ENCODE measurements at places on chromosomes 3 and 15.
A peak's percentile ranks its signal among the peaks of the same experiment; 100 is the strongest.

DNA sequence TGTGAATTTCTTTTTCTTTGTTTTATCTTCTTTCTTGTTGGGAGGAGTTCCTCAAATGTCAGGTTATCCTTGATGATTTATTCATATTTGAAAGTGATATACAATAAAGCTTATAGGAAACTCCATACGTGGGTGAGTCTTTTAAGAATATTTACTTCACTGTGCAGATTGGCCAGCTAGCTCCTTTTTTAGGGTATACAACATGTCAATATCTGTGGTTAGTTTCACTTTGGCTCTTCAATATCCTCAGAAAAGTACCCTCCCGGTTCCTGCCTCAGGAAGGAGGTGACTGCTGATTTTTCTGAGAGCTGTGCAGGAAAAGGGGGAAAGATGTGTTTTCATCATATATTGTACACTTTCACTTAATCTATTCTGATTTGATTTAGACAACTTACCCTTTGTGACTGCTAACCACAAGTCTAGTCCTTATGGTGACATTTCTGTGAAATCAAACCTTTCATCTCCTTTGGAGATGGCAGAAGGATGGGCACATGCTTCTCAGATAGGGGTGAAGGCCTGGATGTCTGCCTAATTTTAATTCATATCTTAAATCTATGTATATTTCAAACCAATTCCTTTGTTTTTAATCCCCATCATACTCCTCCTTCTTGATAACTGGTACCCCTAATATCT, 98.2 kb upstream of the NECTIN3 start:
- DNase-seq, result no peak

DNA sequence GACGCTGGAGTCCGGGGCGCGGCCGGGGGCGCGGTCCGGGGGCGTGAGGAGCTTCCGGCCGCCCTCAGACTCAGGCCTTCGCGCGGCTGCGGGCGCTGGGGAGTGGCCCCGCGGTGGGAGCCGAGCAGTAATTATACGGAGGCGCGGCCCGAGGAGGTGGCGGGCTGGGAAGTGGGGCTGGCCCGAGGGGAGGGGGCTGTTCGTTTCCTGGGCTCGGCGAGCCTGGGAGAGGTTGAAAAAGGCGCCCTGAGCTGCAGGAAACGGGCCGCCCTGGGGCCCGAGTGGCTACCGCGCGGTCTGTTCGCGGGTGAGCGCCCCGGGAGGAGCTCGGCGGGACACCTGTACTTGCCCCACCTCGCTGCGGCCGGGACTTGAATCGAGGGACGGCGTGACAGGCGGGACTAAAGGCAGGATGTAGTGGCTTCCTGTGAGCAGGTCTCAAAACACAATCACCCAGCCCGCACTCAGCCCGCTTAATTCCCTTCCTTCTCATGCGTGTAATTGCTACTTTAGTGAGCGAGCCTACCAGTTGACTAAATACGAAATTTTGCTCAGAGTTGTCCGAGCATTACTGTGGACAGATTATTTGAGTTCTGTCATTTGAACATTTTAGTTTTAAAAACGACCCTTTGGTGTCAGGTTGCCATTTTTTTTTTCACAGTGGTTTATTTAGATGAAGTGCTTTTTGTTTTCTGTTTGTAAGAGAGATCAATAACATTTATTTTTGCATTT, 860 bp downstream of the RASA2 start:
- peak; percentile 65 for DNase-seq

DNA sequence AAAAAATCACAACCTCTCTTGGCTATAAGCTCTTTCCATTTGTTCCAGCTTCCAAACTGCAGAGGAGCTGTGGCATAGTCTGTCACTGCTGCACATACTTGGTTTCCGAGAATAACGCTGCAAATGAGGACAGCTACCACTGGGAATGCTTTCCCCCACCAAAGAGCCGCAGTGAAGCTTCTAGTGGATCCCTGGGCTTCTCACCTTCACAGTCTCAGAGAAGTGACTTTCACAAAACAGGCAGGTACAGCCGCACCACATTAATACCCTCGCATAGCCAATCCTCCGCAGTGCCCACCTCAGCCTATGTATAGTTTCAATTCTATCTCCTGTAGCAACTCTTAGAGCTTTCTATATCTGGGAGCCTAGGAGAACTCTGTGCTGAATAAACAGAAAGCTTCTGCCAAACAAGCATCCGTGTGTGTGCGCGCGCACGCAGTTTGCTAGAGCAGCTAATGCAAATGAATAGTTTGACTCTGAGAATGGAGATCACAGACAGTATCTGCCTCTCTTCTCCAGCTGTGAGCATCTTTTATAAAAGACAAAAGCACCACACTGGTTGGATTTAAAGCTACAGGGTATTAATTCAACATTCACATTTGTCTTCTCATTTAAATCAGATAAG, 81.9 kb upstream of the PLXND1 start:
- DNase-seq, result no peak

- DNase-seq, result no peak
Observed at GRCh38 chr3:45565342-45565741, 29.2 kb upstream of the LIMD1 start.

DNA sequence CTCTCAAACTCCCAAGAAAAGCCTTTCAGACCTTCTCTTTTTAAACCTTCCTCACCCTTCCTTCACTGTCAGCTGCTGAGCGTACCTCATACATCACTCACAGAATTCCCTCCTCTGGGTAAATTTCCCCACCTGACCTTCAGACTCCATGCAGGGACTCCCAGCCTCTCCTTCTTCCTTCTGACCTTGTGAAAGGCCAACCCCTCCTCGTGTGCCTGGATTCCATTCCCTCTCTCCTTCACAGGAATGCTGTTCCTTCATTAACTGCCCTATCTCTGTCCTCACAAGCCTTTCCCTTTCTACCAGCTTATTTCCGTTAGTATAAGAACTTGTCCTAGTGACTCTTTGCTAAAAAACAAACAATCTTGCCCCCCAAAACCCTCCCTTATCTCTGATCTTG, 69.7 kb upstream of the MME start:
- no peak for DNase-seq

- DNase-seq, result no peak
Observed at GRCh38 chr3:59573911-59574310, 524.1 kb upstream of the CFAP20DC start.

- DNase-seq, result no peak
Observed at GRCh38 chr15:99509686-99510461, 55.9 kb upstream of the MEF2A start.

DNA sequence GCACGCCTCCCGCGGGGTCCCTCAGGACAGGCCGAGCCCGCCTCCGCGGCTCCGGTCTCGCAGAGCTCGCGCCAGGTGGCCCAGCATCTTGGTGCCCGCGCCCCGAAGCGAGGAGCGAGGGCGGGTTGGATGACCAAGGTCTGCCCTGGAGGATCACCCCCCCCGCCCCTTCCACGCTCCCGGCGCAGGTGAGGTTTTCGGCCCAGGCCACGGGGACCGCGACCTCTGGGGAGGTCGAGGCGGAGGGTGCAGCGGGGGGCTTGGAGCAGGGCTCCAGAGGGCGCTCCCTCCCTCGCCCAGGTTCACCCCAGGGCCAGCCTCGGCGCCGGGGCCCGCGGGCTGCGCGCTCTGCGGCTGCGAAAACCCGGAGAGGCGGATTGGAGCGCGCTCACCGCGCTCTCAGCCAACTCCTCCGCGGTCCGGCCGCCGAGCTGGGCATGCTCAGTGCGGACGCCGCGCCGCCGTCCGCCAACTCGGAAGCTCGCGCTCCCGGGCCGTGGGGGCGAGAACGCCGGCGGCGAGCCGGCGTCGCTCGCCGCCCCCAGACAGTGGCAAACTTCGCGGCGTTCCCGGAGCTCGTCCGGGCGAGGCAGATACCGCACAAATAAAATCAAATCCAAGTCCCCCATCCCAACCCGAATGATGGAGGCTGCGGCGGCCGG, at the start of gene MED12L:
TSS of gene MED12L (plus strand) at position 438 of the 662 bp plus-strand sequence. CDS start 1,263 bp downstream, outside the sequence.
- no peak for DNase-seq

GRCh38 chr15:43538091-43538490, 20.7 kb downstream of the MAP1A start:
- no peak for DNase-seq

DNA sequence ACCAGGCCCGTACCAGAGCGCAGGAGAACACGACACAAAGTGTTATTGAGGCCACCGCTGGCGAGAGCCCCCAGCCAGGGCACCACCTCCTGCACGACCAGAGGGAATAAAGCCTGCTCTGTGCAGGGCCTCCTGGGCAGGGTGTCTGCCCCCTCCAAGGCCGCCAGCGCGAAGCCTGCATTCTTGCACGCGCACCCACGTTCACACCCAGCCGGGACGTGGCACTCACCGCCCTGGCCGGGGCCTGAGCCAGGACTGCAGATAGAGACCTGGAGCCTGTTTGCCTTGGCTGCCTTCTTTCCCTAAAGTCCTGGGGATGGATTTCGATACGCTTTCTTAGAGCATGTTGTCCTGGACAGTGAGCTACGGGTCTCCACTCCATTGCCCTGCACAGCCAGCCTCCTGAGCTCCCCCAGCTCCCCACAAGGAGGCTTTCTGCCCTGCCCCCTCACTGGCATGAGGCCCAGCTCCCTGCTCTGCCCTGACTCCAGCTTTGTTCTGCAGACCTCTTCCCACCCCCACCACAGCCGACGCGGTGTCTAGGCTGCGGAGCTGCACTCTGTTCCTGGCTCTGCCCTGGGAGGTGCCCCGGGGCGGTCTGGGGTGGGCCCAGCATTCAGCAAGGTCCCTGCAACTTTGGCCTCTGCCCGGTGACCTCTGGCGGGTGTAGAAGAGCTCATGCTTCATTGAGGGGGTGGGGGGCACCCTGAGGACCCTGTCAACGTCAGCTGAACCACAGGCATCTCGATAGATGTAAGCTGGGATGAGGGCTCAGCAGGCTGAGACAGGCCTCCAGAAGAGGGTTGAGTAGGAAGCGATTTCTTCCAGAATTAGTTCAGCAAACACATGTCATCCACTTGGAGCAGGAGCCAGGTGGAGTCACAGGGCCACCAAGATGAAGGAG, 145.0 kb downstream of the LRRK1 start:
- DNase-seq, result no peak

DNA sequence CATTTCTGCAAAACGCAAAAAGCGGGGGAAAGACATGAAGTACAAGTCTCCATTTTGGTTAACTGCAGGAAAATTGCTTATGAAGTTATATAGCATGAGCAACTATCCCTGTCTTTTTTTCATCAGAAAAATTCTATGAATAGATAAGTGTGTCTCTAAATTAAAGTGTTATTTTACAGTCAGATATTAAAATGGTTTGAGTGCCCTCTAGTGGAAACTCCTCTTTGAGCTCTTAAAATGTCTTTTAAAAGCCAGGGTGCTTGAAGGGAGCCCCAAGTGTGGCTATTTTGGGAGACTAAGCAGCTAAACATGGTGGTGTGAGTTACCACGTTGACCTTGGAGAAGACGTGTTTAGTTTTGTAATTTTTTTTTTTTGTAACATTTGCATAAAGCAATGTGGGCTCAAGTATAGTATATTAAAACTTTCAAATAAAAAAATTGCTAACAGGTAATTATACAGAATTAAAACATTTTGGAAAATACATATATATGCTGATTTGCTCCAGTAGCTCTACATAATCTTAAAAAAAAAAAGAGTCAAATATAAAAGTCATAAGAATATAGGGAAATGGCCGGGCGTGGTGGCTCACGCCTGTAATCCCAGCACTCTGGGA, 77.2 kb downstream of the PPP2R3A start:
- peak; percentile 55 for DNase-seq

DNA sequence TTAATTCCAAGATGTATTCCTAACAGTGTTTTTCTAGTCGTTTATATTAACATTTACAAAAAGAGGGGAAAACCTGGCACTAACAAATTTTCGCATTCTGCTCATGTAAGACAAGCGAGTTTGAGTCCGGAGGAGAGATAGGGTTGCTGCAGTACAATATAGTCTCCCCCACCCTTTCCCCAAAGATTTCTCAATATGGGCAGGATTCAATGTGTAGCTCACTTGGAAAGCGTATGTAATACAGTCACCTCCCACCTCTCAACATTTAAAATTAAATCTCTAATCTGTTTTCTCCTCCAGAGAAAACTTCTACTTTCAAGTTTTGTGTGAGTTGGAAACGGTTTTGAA, 57.9 kb downstream of the CMSS1 start:
- peak; percentile 37 for DNase-seq

- no peak for DNase-seq
Observed at GRCh38 chr3:135217730-135218129, 422.7 kb downstream of the EPHB1 start.

GRCh38 chr3:175267121-175267531, 408.0 kb downstream of the NAALADL2 start:
- no peak for DNase-seq

DNA sequence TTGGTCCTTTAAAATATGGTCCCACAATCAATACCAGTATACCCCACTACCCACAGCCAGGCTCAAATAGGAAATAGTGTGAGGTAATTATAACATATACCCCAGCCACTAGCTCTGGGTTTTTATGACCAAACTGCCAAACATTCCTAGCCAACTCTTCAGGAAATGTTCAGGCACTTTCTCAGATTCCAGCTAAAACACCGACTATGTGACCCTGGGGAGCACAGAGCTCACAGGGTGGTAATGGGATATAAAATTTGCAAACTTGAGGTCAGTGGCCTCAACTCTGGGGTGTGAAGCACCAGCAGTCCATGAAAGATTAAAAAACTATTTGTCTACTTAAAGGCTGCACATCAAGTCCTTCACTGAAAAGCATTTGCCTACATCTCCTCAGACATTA, 12.9 kb downstream of the FBN1 start:
- no peak for DNase-seq

DNA sequence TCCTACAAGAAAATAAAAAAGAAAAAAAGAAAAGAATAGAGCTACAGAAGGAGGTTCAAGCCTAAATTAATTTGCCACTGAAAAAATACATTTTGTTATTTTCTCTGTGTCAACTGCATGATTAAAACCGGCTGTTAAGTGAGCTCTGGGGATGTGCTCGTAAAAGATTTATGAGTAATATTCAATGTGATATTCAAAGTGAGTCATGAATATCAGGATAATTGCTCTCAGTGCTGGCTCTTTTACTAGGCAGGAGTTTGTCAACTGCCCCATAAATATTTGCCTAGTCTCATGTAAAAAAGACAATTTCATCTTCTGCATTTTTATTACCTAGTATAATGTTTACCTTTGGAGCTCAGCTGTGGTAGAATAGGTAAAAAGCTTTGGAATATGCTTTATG, 78.9 kb downstream of the CDIN1 start:
- no peak for DNase-seq

DNA sequence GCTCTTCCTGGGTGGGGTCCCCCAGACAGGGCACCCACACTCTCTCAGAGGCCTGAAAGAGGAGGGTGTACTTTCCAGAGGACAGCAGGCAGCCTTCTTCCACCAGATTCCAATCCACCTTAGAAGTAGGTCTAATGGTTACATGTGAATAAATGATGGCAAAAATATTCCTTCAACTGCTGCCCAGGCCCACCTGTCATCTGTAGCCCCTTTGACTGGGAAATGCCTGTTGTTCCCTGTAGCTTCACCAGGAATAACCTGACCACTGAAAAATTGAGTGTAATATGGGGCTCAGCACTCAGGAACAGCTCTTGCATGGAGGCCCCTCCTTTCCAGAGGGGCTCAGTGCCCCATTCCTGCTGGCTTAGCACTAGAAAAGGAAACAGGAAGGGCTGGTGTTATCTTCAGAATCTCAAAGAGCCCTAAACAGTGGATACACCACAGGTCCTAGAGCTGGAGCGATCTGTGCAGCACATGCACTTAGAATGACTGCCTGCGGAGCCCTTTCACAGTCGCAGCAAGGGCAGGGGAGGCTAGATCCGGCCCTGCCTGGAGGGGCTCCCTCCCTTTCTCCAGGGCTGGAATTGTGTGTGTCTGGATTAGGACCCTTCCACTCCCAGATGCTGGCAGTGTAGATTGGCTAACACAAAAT, 32.1 kb downstream of the SLC22A14 start:
- DNase-seq, result no peak

GRCh38 chr3:8507496-8507895, 5.9 kb downstream of the LMCD1 start:
- no peak for DNase-seq
